Spleen (tissue), 13 donors: ENCODE measurements at places on chromosomes 1 and 21.

DNA sequence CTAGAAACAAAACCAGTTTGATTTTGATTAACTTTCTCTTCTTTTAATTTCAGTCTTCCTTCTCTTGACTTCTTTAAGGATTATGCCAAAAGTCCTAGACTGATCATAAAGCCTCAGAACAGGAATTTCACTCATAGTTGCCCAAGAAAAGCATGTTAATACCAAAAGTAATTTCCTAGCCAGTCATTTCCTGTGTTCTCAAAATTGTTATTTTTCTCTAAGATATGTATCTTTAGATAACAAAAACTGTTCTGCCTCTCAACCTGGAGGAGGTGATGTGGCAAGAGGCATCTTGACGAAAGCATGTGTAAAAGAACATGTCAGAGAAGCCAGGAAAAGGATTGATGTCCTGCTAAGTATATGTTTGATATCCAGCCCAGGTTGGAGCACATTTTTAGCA lies 78.0 kb upstream of the IPO9 start:
- DNase-seq = no peak

DNA sequence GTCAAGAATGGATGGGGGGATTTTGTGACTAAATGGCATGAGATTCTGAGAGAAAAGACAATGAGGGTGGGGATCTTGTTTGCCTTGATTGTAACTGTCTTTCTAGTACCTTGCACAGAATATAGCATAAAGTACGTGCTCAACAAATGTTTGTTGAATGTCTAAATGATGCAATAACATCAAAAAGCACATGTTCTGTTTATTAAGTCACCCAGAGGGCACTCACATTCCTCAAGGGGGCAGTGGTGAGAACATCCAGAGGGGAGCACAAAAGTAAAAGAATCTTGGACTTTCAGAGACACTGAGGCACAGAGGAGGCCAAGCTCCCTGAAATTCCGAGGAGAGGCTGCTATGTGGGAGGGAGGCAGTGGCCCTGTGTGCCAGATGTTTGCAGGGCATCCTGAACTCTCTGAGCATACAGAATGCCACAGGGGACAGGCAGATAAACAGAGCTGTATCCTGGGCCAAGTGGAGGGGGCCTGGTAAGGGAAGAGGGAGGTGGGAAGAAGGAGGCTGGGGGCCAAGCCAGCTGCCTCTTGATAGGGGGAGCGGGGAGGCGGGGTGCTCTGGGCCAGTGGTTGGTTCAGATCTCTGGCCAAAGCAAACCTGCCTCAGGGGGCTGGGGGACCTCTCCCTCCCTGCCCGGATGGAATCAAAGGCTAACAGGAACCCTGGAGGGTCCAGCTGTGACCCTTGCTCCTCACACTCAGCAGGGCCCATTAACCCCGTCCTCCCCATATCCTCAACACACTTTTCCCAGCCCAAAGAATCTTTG lies 6.5 kb upstream of the ATP1A2 start:
- no peak for DNase-seq

DNA sequence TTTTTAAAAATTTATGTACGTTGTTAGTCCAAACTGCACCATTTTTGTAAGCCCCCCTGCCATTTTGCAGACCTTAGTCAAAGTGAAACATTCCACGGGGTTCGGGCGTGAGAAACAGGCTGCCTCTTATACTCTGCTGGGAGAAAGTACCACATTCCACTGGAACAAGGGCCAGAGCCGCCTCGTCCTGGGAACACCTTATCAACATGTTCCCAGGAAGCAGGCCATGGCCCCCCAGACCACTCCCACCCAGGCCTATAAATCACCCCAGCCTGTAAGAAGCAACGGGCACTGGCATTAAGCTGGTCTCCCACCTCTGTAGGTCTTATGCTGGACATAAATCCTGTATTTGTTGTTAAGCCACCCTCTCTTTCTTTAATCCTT lies 854 bp upstream of the ZRANB2 start:
- peak; percentile 84 for DNase-seq

GRCh38 chr1:32984455-32985171 lies 20.0 kb upstream of the RNF19B start:
- no peak for DNase-seq

DNA sequence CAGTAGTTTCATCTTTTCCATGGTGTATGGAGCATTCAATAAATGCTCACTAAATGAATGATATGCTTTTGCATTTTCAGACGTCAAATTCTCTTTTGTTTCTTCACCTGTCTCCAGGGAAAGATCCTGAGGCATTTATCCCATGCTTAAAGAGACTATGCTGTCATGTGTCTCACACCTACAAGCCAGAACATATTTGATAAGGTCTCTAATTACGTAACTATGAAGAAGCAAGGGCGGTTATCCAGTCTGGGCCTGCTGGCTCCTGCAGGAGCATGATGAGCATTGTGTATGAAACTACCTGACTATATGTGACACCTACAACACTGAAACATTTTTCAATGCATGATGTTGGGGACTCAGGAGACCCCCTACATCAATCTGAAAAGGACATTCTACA lies 51.8 kb downstream of the FBXO42 start:
- no peak for DNase-seq

- DNase-seq = no peak
Measured at GRCh38 chr1:11684070-11684469, 3.1 kb upstream of the MAD2L2 start.

- peak; percentile 78 for DNase-seq
Measured at GRCh38 chr1:114482585-114482984, 28.4 kb downstream of the TRIM33 start.

DNA sequence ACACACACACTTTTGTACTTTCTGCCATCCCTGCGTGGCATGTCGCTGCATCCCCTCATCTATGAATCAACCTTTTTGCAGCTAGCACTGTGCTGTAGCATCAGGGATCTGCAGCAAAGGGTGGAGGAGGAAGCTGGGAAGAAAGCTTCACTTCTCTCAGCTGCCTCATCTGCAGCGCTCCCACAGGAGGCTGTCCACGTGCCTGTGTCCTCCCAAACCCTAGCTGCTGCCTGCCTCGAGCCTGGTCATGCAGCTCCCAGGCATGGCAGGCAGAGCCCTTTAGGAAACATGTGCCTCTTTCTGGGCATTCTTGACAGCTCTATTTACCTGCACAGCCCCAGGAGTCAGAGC lies 262.1 kb upstream of the SGIP1 start:
- DNase-seq = peak; percentile 75

DNA sequence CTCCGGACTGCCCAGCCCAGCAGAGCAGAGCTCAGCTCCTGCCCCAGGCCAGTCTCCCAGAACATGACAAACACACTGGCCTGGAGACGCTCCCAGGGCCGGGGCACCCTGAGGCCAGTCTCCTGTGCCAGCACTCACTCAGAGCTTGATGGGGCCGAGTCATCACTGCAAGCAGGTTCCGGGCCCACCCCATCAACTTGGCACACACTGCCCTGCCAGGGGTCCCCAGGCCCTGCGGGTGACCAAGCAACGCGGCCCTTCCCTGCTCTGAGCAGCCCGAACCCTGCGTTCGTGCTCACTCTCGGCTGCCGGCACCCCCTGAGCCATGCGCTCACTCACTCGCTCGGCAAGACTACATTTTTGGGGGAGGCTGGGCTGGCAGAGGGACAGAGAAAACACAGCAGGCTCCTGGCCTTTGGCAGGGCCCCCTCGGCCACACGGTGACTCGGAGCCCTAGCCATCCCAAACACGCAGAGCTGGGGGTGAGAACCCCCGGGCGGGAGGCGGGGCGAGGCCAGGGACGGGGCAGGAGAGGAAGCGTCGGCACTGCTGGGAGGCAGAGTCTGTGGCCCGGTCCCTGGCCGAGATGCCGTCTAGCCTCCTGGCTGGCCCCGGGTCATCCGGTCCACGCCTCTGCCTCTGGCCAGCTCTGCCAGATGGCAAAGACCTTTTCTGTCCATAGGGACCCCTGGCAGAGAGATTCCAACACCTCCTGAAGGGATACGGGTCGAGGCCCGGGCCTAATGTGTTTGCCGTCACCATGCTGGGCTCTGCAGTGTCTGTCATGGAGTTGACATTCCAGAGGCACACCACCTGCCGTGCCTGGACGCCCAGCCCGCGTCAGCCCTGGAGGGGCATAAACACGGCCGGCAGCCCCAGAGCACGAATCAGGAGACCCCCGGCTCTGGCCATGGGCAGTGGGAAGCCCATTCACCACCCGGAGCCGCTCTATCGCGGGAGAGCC lies 68.0 kb downstream of the MEGF6 start:
- DNase-seq = no peak

- DNase-seq = no peak
Measured at GRCh38 chr1:247747616-247748015, 325 bp downstream of the OR14A2 start.

DNA sequence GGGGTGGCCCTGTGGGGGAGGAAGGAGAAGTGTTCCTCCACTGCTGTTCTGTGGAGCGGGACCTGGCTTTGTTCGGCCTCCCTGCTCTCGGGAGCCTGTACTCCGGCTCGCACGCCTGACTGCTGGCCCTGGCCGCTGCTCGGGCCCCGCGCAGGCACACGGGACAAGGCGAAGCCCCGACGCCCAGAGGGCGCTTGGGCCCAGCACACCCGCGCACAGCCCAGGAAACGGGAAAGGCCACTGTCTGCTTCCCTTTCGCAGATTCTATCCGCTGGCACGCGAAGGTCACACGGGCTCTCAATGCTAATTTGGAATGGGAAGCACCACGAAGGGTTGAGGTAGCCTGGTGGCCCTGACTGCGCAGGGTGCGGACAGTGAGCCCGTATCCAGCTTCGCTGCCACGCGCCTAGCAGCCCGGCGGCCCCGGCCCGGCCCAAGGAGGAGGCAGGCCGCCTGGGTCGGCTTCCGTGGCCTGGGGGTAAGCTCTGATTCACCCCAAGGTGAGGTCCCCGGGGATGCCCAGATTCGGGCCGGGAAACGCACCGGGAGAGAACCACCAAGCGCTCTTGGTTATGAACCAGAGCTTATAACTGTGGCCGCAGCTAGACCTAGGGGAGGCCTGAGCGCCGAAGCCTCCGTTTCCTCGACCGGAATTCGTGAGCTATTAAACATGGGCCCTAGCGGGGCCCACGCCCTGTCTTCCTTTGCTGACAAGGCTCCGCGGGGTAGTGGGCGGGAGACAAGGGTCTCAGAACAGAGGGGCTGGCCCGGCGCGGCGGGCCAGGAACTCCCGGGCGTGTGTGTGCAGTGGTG lies 19.7 kb upstream of the TBX15 start:
- peak; percentile 74 for DNase-seq

- no peak for DNase-seq
Measured at GRCh38 chr1:156025876-156026275, 5.1 kb upstream of the SSR2 start.

GRCh38 chr1:31373056-31373896 lies at the start of gene FABP3:
Gene FABP3, minus strand, starts transcription at chr1:31373076. Its CDS starts 62 bp downstream, at chr1:31373014.
- DNase-seq = peak; percentile 81

GRCh38 chr1:66998972-66999371 lies 55.0 kb downstream of the SLC35D1 start:
- no peak for DNase-seq

GRCh38 chr1:233459968-233460367 lies 132.4 kb downstream of the MAP3K21 start:
- DNase-seq = no peak

DNA sequence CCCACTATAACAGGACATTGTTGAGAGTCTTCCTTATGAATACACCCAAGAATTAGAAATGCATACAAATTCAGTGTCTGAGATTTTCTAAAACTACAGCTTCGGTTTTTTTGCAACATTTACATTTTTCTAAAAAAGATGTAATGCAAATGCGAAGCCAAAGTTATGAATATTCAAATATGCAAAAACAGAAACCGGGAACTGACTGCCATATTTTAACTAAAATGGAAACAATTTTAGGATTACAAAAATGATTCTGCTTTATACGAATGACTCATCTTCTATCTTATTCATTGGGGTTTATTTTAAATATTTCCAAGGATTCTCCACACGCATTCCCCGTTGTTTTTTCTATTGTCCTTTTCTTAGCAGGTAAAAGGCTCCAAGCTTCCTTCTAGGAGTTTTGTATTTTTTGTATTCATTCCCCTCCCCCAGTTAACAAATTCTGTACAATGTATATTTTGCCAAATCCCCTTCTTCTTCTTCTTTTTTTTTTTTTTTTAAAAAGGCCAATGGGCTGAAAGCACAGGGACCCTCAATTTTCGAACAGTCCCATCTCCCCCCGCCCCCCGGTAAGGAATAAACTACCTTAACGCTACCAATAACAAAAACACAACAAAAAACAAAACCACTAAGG lies 1.0 kb downstream of the ARPC5 start:
- no peak for DNase-seq

GRCh38 chr1:46497020-46497419 lies 7.4 kb downstream of the DMBX1 start:
- no peak for DNase-seq

- DNase-seq = no peak
Measured at GRCh38 chr1:32652244-32652962, 1.4 kb downstream of the RBBP4 start.

DNA sequence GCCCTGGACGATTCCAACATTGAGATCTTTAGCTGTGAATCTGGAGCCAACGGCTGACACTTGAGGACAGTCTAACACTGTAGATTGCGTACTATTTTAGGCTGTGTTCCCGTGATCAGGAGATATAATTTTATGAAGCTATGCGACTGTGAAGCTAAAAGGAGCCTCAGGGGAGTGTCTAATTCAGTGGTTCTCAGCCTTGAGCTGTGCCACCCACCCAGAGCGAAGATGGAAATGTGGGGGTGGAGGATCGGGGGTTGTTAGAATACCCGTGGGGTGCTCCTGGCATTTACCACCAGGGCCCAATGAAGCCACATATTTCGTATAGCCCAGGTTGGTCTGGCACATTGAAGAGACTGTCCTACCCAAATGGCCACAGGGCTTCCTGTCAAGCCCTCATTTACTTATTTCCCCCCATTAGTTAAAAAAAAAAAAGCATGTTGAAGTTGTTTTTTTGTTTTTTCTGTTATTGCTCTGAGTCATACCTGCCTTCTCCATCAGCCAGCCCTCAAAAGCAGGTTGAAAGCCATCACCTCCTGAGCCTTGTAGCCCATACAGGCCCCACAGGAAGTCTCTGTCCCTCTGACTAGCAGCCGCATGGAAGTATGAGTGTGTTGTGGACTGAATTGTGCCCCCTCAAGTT lies 141.7 kb downstream of the GALNT2 start:
- DNase-seq = no peak

DNA sequence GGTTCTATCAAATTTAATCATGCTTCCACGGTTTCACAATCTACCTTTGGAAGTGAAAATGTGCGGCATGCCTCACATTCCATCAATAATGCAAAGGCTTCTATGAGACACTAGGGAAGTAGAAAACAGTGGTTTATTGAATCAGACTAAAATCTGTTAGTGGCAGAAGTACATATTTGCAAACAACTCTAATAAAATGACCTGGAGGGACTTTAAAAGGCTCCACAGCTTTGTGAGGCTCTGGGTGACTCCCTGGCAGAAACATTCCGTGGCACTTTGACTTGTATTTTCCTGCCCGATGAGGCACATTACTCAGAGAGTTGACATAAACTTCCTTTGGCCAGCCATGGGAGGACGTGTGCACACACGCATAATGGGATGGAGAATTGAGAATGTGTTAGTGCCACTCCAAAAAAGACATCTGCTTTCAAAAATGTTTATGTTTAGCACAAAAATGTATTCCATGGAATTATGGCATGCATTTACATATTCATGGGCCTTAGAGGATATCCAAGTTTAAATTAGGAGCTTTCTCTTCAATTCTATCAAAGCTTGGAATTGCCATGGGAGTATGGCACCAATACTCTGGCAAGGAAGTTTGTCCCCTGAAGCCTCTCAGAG lies 60.0 kb upstream of the SSX2IP start:
- no peak for DNase-seq

- DNase-seq = no peak
Measured at GRCh38 chr1:109266965-109267364, 16.0 kb downstream of the PSRC1 start.

- DNase-seq = no peak
Measured at GRCh38 chr1:78902641-78903040, 103.9 kb downstream of the ADGRL4 start.

- DNase-seq = no peak
Measured at GRCh38 chr1:61358770-61359455, 276.6 kb downstream of the NFIA start.

GRCh38 chr1:116765962-116766361 lies 11.7 kb downstream of the CD2 start:
- DNase-seq = no peak
